ENCODE measurements at places on chromosomes 1 and 21.

- no peak for DNase-seq
These were observed 5.0 kb downstream of the IGSF21 start for GRCh38 chr1:18112611-18113010.

DNA sequence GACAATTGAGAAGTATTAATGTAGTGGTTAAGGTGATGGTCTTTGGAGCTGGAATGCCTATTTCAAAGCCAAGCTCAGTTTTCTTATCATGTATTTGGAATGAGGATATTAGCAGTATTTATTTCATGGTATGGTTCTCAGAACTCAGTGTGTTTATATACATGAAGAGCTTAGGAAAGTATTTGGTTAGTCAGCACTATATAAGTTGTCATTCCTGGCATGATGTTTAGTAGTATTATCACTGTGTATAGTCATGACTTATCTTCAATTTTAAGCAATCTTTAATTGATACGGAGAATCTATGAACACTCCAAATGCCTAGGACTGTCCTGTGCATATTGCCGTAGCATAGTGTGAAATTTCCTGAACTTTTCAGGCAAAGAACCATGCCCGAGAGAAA, 501.9 kb upstream of the USP24 start:
- DNase-seq = no peak

GRCh38 chr1:163035446-163036249, 33.5 kb upstream of the RGS4 start:
- peak; percentile 65 for DNase-seq

DNA sequence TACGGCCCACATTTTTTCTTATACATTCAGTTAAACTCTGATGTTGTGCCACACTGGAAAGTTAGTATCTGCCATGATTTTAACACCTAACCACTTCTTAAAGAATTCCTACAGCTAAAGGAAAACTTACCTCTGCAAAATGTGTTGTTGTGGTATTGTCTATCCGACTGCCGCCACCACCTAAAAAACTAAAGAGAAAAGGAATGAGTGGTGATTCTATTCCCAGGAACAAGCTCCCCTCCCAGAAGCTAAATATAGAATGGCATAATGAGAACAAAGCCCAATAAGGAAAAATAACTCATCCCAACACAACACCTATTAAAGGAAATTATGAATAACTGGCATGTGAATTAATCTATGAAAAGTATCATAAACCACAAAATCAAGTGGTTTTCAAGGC, 39.5 kb downstream of the RNF115 start:
- DNase-seq = no peak
